Kidney epithelial cell (primary cell): ENCODE measurements at places on chromosomes 1 and 21. TPM values are rescaled to one million over a fixed set of nuclear protein-coding genes. Genes with fewer than 3 reads are reported as not detected.

The WDR4 gene
- total RNA-seq, result 17.2 and 18.2 TPM in 2 replicates

The FOXO6 gene
- total RNA-seq, result 0.14 and 0.67 TPM in 2 replicates

- DNase-seq, result no peak
Measured at GRCh38 chr1:194477908-194478307, 1291.5 kb upstream of the B3GALT2 start.

DNA sequence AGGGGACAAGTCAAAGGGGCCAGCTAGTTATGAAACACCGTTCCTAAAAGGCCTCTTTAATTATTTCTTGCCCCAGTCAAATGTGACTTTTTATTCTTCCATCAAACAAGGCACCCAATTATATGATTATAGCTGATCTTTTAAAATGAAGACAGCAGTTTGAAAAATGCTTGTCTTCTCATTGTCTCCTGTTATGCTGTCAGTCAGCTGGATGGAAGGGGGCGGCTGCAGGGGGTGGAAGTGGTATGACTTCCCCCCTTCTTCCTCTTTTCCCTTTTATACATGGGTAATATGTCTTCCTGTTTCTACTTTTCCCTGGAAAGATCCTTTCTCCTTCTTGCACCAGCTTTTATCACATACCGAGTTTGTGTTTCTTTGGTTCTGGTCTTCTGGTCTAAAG, 25.8 kb upstream of the KCNA10 start:
- DNase-seq, result no peak

DNA sequence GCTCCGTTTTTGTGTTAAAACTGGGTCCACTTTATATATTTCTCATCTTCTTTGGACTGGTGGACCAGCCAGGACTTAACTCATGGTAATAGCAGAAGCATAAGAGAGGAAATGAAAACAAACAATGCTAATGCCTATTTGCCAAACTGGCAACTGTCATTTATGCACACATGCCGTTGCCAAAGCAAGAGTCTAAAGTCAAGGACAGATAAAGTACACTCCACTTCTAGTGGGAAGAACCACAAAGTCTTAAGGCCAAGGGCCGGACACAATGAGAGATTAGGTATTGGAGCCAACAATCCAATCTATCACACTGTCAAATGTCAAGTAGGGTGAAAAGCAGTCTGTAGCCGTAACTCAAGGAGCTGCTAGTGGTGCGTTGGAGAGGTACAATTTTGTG, 157.7 kb downstream of the LYPLAL1 start:
- DNase-seq, result no peak
